ENCODE measurements at places on chromosomes 1 and 21. TPM values are rescaled to one million over a fixed set of nuclear protein-coding genes. Genes with fewer than 3 reads are reported as not detected.

DNA sequence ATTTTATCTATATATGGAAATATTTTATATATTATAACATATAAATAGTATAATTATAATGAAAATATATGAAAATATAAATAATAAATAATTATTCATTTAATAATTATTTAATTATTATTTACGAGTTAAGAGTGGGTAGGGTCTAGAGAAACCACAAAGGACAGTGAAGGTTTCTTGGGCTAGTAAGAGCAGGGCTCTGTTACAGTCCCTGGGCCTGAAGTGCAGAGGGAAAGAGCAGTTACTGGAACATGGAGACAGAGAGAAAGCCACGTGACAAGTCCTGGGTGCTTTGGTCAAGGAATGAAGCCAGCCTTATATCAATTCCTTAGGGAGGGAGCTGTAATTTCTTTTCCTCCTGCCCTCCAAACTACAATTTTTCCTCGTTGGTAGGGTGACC lies 117.2 kb upstream of the OLIG2 start:
- no peak for DNase-seq

- DNase-seq, result no peak
Measured at GRCh38 chr1:17658837-17659236, 96.3 kb upstream of the ACTL8 start.

GRCh38 chr1:200676829-200677228 lies 7.1 kb upstream of the DDX59 start:
- no peak for DNase-seq

DNA sequence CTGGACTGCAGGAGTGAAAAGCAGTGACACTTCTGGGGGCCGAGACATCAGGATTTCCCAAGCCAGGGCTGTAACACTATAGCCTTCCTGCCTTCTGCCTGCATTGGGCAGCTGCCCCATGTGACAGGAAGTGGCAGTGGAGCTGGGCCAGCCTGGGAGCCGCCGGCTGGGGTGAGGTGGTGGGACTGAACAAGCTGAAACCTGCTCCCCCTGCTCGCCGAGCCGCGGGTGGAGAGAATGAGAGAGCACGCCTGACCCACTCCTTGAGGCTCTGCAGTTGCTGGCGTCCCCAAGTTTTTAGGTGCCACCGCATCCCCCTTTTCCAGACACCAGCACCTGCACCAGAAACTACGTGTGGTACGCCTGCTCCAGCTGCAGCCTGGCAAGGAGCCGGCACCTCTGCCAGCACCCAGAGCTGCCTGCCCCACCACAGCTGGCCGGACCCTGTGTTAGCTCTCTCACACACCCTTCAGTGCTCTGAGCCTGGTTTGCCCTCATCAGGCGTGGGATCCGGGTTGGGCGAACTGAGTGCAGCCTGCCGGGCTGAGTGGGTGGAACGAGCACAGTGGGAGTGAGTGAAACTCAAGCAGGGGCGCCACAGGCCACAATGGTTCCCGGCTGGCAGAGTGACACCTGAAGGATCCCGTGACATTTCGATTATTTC lies 119.4 kb downstream of the AKT3 start:
- no peak for DNase-seq

- no peak for DNase-seq
Measured at GRCh38 chr21:19731251-19731650, 1267.0 kb upstream of the NCAM2 start.

- peak; percentile 88 for DNase-seq
Measured at GRCh38 chr1:248862998-248863881, 4.4 kb upstream of the ZNF692 start.

DNA sequence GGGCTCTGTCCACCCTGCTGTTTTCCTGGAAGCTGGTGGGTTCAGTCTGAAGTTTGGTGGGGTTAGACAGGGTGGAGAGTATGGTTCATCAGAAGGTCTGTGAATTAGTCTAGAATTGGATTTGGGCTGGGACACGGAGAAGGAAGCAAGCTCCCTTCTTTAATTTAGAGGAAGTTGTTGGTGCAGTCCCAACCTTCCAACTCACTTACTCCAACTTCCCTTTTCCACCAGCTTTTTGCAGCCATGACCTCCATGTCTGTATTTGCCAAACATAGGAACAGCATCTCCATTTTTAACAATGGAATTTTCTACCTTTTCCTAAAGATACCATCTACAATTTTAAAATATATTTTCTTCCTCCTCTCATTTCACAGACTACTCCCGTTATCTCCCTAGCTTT lies 28.5 kb upstream of the PRELP start:
- no peak for DNase-seq

DNA sequence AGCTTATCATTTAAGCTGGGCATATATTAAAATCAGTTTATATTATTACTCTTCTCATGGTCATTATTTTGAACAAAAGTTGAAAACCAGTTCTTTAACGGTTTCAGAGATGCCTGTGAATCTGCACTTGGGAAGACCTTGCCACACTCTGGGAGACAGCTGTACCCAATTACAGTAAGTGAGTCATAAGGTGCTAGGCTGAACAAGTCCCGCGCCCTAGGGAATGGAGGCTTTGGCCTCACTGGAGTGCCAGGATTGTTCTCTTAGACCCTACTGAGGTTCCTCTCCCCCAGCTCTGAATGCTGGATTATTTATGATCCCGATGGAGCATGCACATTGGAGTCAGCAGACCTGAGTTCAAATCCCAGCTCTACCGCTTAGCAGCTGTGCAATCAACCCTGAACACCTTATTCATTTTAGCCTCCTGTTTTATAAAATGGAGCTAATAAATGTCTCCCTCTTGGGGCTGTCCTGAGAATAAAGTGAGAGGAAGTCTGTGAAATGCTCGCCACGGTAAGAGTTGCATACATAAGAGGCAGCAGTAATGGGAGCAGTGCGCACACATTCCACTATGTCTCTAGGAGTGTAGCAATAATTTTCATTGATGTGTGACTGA lies 266.2 kb downstream of the FOXD2 start:
- no peak for DNase-seq

GRCh38 chr1:18008081-18008480 lies 99.5 kb upstream of the IGSF21 start:
- peak; percentile 54 for DNase-seq

DNA sequence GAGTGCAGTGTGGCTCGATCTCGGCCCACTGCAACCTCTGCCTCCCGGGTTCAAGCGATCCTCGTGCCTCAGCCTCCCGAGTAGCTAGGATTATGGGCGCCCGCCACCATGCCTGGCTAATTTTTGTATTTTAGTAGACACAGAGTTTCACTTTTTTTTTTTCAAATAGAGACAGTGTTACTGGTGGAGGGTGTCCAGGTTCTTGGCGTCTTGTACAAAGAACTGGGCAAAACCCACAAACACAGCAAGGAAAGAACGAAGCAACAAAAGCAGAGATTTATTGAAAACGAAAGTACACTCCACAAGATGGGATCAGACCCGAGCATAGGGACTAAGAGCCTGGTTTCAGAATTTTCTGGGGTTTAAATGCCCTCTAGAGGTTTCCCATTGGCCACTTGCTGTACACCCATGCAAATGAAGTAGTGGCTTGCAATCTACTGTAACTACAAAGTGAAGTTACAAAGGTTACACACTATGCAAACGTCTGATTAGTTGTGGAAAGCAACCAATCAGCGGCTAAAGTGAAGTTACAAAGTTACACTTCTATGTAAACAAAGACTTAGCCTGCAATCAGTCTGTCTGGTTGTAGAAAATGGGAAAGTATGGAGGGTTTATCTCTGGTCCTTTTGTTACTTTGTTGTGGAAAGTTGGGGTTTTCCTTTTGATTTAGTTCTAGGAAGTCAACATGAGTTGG lies 199.1 kb downstream of the DYRK1A start:
- no peak for DNase-seq

ZNF695 gene
- total RNA-seq, result 1.6 TPM

DPT gene
- 97.8 TPM for total RNA-seq

TRNAU1AP gene
- 28.9 TPM for total RNA-seq

SWT1 gene
- 9.5 TPM for total RNA-seq

Measured in muscle of leg (tissue), 16 donors.